ENCODE measurements at places on chromosomes 4 and X.

GRCh38 chr4:149370785-149371420 lies 444.7 kb downstream of the IQCM start:
- no peak for DNase-seq

- no peak for DNase-seq
These were observed 41.7 kb upstream of the SRD5A3 start for GRCh38 chr4:55304303-55304702.

- no peak for DNase-seq
These were observed 34.4 kb downstream of the NEXMIF start for GRCh38 chrX:74890676-74891430.

GRCh38 chrX:133541021-133541420 lies 125.7 kb upstream of the GPC4 start:
- no peak for DNase-seq

- no peak for DNase-seq
These were observed 14.5 kb upstream of the DACH2 start for GRCh38 chrX:86133761-86134160.

- DNase-seq = no peak
These were observed 656.9 kb upstream of the CPEB2 start for GRCh38 chr4:14345356-14345775.

DNA sequence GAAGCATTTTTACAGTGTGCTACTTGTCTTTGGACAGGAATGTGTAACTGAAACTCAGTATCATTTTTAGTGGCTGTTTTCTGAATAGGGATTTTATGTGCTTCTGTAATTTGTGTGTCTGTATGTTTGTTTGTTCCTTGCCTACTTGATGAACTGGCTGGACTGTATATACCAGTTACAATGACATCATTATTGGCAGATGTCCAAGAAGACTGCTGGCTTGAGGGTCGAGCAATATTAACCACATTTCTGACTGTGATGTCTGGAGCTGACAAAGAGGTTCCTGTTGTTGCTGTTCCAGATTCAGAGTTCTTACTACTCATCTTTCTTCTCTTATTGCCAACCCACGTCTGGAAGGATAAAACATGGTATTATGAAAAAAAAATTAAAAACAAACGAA lies 33.0 kb downstream of the HDX start:
- no peak for DNase-seq

DNA sequence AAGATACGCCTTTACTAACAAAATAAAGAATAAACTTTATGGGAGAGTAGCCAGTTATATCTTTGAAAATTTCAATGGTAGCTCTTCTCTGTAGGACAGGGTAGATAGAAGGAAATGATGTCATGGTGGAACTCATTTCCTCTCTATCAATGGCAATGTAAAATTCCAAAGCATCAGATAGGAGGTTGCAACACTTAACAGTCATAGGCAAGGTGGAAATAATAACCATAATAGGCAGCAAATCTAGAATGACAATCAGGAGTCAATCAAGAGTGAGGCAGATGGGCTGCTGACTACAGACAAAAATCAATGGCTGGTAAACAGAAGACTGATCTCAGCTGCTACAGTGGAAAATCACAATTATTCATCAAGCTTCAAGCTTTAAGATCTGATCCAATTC lies 53.9 kb upstream of the TET2 start:
- no peak for DNase-seq

GRCh38 chr4:70778888-70779422 lies 57.2 kb downstream of the RUFY3 start:
- DNase-seq = no peak

DNA sequence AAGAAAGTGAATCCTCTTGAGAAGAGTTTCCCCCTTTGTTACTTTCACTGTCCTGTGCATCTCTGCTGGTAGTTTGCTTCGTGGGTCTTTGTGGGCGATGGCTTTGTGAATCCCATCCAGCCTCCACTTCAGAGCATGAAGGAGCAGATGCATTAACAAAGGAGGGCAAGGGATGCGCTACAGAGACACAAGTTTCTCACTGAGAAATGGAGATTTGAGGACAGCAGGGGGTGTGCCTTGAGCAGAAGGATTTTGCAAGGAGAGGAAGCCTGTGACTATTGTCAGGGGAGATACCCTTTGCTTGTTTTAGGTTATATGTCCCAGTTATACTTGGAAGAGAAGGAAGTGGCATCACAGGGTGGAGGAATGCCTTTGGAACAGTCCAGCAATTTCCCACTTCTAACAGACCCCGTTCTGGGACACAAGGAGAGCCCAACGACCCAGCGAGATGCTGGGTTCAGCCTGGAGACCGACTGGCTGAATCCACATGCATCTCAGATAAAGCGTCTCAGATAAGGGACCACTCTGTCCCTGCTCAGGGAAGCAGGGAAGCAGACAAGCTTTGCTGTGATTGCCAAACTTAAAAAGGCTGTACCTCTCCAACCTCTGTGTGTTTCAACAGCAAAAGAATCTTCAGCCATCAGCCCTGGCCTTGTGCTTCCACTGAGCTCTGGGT lies 314.6 kb upstream of the GATB start:
- no peak for DNase-seq

GRCh38 chr4:16227462-16227868 lies 1.2 kb upstream of the TAPT1 start:
- no peak for DNase-seq

GRCh38 chr4:7813674-7814073 lies 126.0 kb downstream of the AFAP1 start:
- no peak for DNase-seq

DNA sequence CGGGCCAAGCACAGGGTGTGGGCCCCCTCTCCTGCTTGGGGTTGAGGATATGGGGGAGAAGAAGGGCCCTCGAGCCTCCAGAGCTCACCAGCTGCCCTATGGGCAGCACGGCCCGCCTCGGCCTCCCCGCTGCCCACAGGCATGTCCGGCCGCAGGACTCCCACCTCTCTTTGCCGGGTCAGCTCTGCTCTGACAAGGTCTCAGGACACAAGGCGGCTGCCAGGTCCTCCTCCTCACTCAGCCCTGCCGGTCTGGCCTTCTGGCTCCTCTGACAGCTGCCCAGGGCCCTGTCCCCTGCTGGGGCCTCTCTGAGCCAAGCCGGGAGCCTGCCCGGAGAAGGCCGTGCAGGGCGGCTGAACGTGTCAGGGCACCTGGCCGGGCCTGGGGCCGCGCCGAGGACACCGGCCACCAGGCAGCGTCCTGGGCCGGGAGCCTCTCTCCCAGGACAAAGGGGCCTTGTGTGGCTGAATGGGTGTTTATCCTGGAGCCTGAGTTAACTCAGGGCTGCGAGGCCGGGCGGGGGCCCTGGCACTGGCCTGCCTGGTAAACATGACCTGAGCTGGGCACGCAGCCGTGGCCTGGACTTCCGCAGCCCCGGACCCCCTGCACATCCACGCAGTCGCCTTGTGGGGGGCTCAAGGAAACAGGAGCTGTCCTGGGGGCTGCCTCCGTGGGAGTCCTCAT lies 25.7 kb downstream of the TACC3 start:
- DNase-seq = no peak

DNA sequence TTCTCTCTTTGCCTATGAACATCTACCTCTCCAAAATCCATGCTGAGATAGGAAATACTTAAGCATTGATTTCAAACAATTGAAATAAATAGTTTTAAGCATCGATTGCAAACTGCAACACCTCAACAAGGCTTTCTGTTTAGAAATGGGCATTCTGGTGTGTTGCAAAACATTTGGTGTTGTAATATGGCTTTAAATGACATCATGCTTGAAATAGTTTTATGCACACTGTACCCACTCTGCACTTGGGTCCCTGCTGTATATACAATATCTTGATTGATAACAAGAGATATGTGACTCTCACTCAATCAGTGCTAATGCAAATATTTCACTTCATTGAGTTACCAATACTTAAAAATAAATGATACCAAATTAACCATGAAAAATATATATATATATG lies 964.9 kb upstream of the GRIA3 start:
- DNase-seq = no peak

DNA sequence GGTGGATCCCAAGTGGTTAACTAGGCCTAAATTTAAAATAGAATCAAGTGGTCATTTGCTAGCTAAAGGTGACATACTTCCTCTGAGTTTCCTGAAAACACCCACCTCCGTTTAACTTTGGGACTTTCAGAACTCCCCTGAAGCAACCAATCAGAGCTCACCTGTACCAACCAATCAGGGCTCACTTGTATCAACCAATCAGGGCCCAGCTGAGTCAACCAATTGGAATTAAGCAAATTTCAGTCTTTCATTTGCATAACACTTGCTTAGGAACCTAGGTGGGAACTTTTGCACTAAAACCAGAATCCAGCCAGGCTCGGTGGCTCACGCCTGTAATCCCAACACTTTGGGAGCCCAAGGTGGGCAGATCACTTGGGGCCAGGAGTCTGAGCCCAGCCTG lies 15.9 kb downstream of the GPC4 start:
- no peak for DNase-seq

- no peak for DNase-seq
These were observed 422.9 kb downstream of the SPRY1 start for GRCh38 chr4:123819362-123820035.
